ENCODE measurements at places on chromosomes 7 and 10.

DNA sequence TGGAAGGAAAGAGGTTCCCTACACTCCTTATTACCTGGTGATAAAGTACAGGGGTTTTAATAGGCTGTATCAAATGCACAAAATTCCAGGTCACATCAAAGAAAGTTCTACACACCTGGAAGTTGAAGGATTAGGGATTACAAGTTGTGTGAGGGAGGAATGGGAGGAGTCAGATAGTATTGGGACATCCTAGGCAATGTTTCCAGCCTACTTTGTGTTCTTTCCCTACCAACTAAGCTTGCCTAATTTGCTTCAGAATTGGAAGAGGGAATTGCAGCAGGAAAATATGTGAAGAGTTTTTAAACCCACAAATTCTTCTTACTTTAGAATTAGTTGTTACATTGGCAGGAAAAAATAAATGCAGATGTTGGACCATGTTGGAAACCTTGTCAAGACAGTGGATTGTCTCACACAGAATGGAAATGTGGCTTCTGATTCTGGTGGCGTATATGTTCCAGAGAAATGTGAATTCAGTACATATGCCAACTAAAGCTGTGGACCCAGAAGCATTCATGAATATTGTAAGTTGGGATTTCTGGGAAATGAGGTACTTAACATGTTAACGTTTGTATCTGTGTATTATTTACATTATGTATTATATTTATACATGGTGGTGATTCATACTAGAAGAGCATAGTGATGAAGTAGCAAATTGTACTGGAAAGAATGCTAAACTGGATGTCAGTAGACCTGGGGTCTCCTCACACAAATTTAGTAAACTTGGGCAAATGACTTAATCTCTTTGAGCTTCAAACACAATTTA lies at the start of gene LIPM:
Gene LIPM (plus strand): TSS at position 208 of the 763 bp plus-strand sequence. CDS start 167 bp downstream, at position 375.
- no peak for DNase-seq

GRCh38 chr7:122311734-122312450 lies 7.3 kb upstream of the FEZF1 start:
- no peak for DNase-seq

GRCh38 chr10:123577921-123578461 lies 88.2 kb upstream of the GPR26 start:
- DNase-seq = no peak

- no peak for DNase-seq
Measured at GRCh38 chr10:43427166-43427825, 9.6 kb upstream of the ZNF487 start.

DNA sequence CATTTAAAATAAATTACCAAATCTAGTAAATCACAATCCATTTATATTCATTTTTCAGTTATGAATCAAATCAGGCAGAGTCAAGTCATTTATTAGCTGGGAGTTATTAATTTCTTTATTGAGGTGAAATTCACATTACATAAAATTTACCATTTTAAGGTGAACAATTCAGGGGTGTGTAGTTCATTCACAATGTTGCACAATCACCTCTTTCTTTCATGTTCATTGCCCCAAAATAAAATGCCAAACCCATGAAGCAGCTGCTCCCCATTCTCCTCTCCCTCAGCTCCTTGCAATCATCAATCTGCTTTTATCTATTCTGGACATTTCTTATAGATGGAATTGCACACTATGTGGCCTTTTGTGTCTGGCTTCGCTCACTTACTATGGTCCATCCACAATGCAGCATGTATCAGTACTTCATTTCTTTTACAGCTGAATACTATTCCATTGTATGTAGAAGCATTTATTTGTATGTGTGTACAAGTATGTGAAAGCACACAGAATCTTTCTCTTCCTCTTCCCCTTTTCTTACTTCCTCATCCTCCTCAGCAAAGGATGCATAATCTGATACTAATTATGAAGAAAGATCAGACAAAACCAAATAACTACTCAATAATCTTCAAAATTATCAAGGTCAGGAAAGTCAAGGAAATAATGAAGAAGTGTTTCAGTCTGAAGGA lies 60.6 kb downstream of the LMBR1 start:
- no peak for DNase-seq

GRCh38 chr7:1709281-1709680 lies 39.2 kb downstream of the ELFN1 start:
- no peak for DNase-seq

DNA sequence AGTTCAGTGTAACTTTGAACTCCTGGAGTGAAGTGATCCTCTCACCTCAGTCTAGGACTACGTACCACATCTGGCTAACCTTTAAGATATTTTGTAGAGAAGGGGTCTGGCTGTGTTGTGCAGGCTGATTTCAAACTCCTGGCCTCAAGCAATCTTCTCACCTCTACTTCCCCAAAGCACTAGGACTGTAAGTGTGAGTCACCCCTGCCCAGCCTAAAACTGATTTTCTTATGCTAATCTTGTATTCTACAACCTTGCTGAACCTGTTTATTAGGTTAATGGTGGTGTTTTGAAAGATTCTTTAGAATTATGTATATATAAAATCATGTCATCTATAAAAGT lies 58.0 kb downstream of the LCOR start:
- no peak for DNase-seq

- DNase-seq = no peak
Measured at GRCh38 chr7:33494474-33494873, 365.1 kb downstream of the BBS9 start.
